PC-9 (cell line): ENCODE measurements at places on chromosomes 2 and 18.

DNA sequence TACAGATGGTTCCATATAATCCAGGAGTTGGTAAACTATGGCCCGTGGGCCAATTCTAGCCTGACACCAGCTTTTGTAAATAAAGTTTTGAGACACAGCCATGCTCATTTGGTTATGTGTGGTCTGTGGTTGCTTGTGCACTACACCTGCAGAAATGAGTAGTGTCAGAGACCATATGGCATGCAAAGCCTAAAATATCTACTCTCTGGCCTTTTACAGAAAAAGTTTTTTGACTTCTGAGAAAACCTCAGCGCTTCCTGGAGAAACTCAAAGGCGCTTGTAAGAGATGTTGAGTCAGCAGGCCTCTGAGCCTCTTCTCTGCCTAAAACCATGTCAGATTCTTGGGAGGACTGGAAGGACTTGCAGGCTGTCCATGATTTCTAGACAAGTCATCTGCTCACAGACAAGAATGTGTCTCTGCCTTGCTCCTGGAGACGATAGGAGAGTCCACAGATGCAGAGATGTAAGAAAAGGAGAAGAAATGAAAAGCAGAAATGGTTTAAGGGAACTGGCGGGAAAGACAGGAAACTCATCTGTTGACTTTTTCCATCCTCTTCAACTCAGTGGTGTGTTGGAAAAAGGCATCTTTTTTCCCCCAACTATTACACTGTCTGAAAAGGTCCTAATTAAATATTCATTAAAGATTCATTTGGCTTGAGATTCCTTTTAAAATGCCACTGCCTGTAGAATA lies 5.2 kb downstream of the TTC39C start:
- no peaks in the 10 kb centered on the region for H3K27me3 ChIP-seq
- H3K27ac ChIP-seq = no peak overlapping the region
- no peaks in the 10 kb centered on the region for H3K36me3 ChIP-seq
- peaks cover 50% of the 10 kb centered on the region for H3K4me1 ChIP-seq
- no peak for DNase-seq
- no peak overlapping the region for H3K4me3 ChIP-seq

GRCh38 chr18:22165603-22166068 lies 3.8 kb upstream of the GATA6 start:
- H3K27me3 ChIP-seq = no peaks in the 10 kb centered on the region
- H3K27ac ChIP-seq = no peak overlapping the region
- no peaks in the 10 kb centered on the region for H3K4me1 ChIP-seq
- no peak overlapping the region for H3K4me3 ChIP-seq
- DNase-seq = no peak

DNA sequence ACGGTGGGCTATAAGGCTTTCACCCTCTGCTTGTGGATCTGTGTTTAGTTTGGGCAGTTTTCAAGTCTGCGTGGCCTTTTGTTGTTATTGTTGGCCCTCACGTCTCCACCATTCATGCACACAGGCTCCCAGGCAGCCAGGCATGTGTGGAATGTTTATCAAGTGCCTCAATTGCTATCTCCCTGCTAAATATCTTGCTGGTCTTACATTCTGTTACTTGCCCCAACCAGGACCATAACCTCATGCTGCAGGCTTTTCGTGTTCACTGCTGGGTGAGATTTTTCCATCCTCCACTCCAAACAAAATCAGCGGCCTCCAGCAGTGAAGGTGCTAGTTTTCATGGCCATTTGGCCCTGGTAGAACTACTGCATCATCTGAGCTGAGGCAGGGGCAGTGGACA lies 63.0 kb upstream of the DSC1 start:
- H3K36me3 ChIP-seq = no peaks in the 10 kb centered on the region
- no peak overlapping the region for H3K4me3 ChIP-seq
- H3K4me1 ChIP-seq = peaks cover 10% of the 10 kb centered on the region
- H3K27me3 ChIP-seq = no peaks in the 10 kb centered on the region
- DNase-seq = no peak

DNA sequence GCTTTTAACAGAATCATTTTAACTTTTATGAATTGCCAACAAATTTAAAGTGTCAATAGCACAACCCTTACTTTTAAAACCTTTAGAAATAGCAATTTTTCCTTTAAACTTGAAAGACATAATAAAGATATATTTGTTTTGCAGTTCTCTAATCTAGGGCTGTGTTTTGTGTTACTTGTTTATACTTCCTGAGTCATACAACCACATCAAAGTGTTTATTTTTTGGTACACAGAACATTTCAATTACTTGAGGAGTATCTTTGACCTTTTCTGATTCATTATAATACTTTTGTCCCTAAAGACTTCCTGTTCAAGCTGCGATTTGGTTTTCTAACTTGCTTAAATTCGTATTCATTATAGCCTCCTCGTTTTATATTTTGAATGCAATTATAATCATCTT lies 21.8 kb downstream of the TYW5 start:
- 0 out of 2 replicates have a peak, but pooled peaks cover 10% of the 10 kb centered on the region for H3K4me1 ChIP-seq
- peaks cover 20% of the 10 kb centered on the region for H3K36me3 ChIP-seq
- H3K27ac ChIP-seq = no peak overlapping the region
- DNase-seq = no peak
- H3K27me3 ChIP-seq = no peaks in the 10 kb centered on the region

DNA sequence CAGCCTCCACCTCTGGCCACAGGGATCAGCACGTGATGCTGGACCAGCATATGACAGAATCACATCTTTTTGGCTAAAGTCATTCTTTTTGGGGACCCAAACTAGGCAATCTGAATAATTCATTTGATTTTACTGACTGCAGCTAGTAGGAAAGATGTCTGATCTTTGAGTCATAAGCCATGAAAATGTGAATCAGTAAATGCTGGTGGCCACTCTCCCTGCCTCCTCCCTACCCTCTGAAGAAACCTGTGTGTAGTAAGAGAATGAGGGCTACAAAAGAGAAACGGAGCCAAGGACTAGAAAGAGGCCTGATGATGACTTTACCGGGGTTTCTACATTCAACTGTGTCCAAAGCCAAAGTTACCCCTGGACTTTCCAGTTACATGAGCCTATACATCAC lies 10.1 kb upstream of the LRPPRC start:
- no peak for DNase-seq
- no peak overlapping the region for H3K27ac ChIP-seq
- no peaks in the 10 kb centered on the region for H3K4me1 ChIP-seq
- peaks cover 30% of the 10 kb centered on the region for H3K27me3 ChIP-seq
- no peak overlapping the region for H3K4me3 ChIP-seq
- no peaks in the 10 kb centered on the region for H3K36me3 ChIP-seq

GRCh38 chr18:11148680-11149440 lies 509 bp downstream of the PIEZO2 start:
- no peak overlapping the region for H3K4me3 ChIP-seq
- H3K27ac ChIP-seq = no peak overlapping the region

DNA sequence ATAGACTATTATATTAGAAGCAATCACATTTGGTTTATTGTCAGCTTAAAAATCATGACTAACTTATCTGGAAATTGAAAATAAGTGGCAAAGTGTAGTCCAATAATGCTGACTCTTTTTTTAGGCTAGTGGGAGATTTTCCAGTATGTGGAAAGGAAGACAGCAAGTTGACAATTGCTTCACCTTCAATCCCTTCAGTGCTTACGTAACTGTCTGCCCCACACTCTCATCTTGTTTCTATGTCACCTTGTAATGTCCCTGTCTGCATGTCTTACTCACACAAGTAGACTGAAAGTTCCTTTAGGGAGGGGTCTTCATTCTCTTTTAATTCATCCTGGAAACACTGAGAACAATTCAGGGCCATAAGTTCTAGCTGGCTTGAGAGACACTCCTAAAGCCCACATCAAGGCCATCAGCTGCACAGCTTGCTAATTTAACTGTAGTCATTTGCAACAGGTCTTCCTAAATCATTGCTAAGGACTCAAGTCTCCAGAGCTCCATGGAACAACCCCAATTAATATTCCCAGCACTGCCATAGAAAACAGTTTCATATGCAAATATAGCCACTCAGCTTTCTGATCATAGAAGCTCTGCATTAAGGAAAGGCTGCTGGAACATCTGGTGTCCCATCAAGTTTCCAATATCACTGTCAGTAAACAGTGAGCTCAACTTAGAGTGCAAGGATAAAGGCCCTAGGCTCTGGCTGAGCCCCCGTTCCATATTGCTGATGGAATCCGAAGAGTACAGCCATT lies 230.5 kb downstream of the ETAA1 start:
- DNase-seq = no peak
- H3K27ac ChIP-seq = no peak overlapping the region
- H3K27me3 ChIP-seq = no peaks in the 10 kb centered on the region
- no peaks in the 10 kb centered on the region for H3K4me1 ChIP-seq
- no peak overlapping the region for H3K4me3 ChIP-seq

GRCh38 chr18:36714476-36714875 lies 114.3 kb downstream of the TPGS2 start:
- no peak for DNase-seq
- H3K27me3 ChIP-seq = no peaks in the 10 kb centered on the region
- no peaks in the 10 kb centered on the region for H3K36me3 ChIP-seq
- H3K4me3 ChIP-seq = no peak overlapping the region
- no peaks in the 10 kb centered on the region for H3K4me1 ChIP-seq

DNA sequence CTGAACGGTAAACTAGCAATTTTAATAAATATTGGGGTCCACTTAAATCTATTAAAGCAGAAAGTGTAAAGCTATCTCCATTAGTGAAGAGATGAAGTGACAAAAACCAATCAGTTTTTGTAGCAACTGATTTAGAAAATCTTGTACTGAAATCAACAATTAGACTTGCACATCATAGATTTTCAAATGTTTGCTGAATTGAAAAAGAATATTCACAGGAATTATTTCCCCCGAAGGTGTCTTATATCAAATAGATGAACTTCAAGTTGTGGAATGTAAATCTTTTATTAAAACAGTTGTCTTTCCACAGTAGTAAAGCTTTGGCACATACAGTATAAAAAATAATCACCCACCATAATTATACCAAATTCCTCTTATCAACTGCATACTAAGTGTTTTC lies 48.7 kb downstream of the ATIC start:
- H3K4me1 ChIP-seq = no peaks in the 10 kb centered on the region
- H3K27ac ChIP-seq = no peak overlapping the region
- no peaks in the 10 kb centered on the region for H3K27me3 ChIP-seq
- no peak for DNase-seq
- peaks cover 6% of the 10 kb centered on the region; the same call in 1 of the 2 replicates for H3K36me3 ChIP-seq
- H3K4me3 ChIP-seq = no peak overlapping the region

DNA sequence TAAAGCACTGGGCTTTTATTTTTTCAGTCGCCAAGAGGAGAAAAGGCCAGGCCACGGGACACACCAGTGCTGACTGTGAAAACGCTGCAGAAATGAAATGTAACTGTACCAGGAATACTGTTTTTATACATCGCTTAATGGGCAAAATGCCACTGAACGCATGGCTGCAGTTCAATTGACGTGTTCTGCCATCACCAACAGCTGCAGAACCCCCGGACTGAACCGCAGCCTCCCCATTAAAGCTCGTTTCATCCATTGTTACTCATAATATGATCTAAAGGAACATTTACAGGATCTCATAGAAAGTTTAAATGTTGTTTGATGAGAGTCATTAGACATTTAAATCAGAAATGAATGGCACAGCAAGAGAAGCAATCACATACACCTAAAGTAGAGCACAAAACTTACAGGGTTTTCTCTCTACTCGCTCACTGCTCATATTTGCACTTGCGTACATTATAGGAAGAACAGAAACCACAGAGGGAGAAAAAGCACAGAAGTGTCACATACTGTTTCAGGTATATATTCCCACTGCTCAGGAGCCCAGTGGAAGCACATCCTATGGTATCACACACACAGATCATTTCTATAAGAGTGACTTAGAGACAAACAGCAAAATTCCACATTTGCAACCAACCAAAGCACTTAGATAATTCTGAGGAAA lies 35.3 kb downstream of the TCF4 start:
- no peak for DNase-seq
- no peaks in the 10 kb centered on the region for H3K4me1 ChIP-seq
- H3K4me3 ChIP-seq = no peak overlapping the region
- no peaks in the 10 kb centered on the region for H3K36me3 ChIP-seq

GRCh38 chr18:8839281-8839680 lies 133.9 kb downstream of the MTCL1 start:
- H3K27me3 ChIP-seq = no peaks in the 10 kb centered on the region
- no peaks in the 10 kb centered on the region for H3K36me3 ChIP-seq
- no peak overlapping the region for H3K4me3 ChIP-seq
- no peak overlapping the region for H3K27ac ChIP-seq
- no peak for DNase-seq

GRCh38 chr2:189951791-189952535 lies 110.6 kb downstream of the MSTN start:
- no peaks in the 10 kb centered on the region for H3K36me3 ChIP-seq
- H3K4me1 ChIP-seq = no peaks in the 10 kb centered on the region
- no peaks in the 10 kb centered on the region for H3K27me3 ChIP-seq
- no peak for DNase-seq

DNA sequence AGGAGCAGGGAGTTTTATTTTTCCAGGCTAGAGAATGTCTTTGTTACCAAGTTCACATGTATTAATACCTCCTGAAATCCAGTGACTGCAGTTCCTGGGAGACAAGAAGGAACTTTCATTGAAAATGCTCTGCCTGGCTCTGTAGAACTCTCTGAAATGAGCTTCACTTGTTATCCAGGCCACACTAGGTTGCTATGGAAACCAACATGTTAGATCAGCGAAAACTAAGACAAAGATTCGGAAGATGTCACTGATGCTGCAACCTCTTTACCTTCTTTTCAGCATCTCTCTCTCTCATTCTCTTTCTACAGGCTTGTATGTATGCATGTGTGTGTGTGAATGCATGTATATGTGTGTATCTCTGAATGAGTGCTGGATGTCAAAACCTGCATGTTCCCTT lies 218.5 kb downstream of the TRIB2 start:
- H3K4me3 ChIP-seq = no peak overlapping the region
- H3K4me1 ChIP-seq = peaks cover 10% of the 10 kb centered on the region
- no peaks in the 10 kb centered on the region for H3K36me3 ChIP-seq
- no peak for DNase-seq
- no peak overlapping the region for H3K27ac ChIP-seq

GRCh38 chr2:171522788-171523087 lies 464 bp downstream of the CYBRD1 start:
- H3K27me3 ChIP-seq = no peaks in the 10 kb centered on the region
- DNase-seq = peak; percentile 31
- peaks cover 21% of the 10 kb centered on the region for H3K4me1 ChIP-seq
- H3K27ac ChIP-seq = peak overlapping the region; percentile 81
- H3K4me3 ChIP-seq = peak overlapping the region; percentile 83
- no peaks in the 10 kb centered on the region for H3K36me3 ChIP-seq

DNA sequence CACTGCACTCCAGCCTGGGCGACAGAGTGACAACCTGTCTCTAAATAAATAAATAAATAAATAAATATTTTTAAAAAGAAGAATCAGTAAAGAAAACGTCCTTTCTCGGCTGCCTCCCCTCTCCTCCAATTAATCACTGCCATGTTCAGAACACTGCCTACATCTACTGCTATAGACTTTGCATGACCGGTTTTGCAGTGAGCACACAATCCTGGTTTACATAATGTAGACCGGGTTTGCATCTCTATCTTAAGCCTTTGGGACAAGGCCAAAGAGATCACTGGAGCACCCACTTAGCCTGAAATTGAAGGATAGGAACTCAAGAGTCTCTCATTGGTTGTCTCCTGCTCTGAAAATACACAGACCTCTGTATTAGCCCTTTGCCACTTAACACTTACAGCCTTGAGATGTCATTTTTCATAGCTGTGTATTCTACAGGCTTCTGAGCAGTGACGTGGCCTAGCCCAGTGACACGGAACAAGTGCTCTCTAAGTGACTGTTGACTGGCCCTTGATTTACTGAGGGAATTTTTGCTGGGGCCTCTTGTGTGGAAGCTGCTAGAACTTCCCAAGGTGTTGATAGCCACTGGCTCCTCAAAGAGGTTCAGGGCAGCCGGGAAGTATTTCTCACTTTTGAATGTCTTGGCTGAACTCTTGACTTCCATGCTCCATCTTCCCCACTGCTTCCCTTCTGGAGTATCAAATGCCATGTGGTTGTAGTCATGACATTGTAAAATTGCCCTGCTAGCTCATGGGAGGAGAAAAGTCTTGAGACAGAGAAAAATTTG lies 45.3 kb upstream of the CCBE1 start:
- no peak overlapping the region for H3K4me3 ChIP-seq
- no peaks in the 10 kb centered on the region for H3K27me3 ChIP-seq
- no peak for DNase-seq
- H3K4me1 ChIP-seq = peaks cover 24% of the 10 kb centered on the region
- no peaks in the 10 kb centered on the region for H3K36me3 ChIP-seq
